ENCODE measurements at places on chromosomes 4 and X.

DNA sequence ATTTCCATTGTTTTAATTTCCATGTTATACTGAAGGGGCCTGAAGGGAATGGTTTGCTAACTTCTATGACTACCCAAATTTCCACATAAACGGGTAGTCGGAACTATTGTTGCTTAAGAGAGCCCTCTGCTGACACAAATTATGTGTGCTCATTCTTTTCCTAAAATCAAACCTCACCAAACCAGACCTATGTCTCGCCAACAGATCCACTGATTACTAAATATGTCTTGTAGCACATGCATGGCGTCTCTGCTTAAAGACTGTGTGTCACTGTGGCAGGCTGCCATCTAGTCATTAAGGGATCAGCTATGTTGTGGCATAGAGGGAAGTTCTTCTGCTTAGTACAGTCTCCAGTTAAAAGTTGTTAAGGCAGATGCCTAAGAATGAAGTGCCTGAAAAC is 25.1 kb downstream of the PIR start:
- DNase-seq = no peak

DNA sequence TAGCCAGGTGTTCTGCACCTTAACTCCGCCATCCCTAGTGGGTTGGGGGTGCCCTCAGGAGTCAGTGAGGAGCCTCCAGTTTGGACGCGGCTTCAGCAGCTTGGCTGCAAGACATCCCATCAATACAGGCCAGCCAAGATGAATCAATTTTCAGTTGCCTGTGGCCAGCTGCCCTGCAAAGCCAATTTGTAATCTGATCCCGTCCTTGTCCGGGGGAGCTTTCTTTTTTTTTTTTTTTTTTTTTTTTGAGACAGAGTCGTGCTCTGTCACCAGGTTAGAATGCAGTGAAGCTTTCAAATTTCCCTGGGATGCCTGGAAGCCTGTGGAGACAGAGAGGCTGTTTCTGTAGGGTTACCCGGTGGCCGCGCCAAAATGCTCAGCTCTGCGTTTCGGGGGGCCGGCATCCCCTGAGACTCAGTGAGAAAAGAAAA is 192.5 kb downstream of the ASMT start:
- no peak for DNase-seq

- DNase-seq = no peak
Observed at GRCh38 chr4:183797445-183798300, 107.4 kb upstream of the STOX2 start.

DNA sequence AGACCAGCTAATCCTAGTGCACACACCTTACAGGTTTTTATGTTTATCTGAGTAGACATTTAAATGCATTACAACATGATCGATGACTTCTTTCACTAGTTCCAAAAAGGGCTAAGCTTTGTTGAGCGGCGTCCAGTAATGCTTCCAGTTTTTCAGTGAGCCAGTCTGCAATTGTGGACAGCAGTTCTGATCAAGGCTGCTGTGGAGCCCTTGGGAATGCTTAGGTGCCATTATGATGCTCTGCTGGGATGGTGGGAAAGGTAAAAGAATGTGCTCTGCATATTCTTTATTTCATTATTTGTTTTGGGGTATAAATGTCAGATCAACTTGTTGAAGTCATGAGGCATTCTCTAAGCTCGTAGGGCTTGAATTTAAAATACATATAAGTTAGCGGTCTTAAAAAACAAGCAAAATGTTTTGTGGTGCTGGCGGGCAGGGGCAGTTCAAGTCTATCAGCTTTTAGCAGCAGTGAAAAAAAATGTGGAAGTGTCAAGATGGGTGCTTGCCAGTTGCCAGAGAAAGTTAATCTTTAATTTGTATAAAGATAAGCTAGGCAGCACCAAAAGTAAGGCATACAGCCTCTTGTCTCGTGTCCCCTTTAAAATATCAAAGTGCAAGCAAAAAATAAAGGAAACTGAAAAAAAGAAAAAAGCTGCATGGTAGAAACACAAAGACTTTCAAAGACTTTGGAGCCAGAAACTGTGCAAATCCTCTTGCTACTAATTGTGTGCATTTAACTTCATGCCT is 5.8 kb downstream of the MID1IP1 start:
- no peak for DNase-seq

GRCh38 chr4:146333895-146334262 is 119.5 kb downstream of the REELD1 start:
- no peak for DNase-seq

GRCh38 chr4:69649207-69649606 is 3.8 kb downstream of the UGT2A1 start:
- DNase-seq = no peak

DNA sequence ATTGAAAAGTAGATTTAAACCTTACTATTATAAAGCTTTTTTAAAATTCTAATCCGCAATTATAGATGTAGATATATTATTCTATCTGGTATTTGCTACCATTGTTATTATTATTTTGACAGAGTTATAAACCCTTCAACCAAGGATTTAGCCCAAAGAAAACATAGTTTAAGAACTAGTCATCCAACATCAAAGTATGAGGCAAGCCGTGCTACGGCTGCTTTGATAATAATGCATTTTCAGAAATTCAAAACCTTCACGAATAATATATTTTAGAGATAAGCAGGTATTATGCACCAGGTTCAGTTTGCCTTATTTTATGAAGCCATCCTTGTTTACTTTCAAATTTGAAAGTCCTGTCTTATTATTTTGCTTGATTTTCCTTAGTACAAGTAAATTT is 1501.7 kb downstream of the RAPGEF2 start:
- DNase-seq = no peak

DNA sequence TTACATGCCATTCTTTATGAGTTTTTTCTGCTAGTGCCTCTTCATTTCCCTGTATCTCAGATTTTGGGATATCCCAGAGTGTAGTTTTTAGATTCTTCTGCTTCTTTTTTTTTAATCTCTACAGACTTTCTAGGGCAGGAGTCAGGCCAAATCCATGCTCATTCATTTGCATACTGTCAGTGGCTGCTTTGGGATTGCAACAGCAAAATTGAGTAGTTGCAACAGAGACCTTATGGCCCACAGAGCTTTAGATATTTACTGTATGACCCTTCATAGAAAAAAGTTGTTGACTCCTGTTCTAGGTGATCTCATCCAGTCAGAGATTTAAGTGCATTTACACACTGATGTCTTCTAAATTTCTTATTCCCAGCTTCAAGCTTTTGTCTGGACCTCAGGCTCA is 35.3 kb downstream of the ARFIP1 start:
- DNase-seq = no peak

GRCh38 chrX:9312922-9313867 is 151.7 kb upstream of the TBL1X start:
- no peak for DNase-seq

GRCh38 chr4:182832352-182833120 is 84.7 kb downstream of the DCTD start:
- no peak for DNase-seq

DNA sequence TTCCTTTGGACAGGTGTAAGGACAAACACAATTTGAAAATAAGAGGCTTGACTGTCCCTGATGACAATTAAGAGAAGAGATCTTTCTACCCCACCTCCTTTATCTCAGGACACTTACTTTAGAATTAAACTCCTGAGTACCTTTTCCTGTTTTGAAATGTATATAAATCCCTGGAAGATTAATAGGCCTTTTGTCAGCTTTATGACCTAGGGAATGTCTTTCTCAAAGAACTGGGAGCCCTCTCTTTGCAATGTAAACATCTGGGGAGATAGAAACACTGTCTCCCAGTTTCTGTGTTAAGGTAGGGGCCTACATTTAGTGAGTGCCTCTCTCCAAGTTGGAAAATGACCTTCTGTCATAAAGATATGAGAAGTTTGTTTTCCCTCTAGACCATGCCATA is 31.7 kb downstream of the AGA start:
- DNase-seq = no peak

DNA sequence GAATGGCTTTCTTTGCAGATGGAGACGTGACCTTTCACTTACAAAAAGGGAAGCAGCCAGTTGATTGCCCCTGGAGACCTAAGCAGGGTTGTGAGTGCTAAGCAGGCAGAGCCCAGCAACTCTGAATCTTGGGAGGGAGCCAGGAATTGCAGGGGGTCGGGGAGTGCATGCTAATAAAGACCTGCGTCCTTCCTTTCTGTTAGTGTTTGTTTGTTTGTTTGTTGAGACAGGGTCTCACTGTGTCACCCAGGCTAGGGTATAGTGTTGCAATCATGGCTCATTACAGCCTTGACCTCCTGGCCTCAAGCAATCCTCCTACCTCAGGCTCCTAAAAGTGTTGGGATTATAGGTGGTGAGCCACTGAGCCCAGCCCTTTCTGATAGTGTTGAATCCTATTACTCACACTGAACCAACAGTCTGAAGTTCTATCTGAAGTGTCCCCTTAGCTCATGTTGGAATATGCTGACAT is 137.4 kb downstream of the CEP135 start:
- no peak for DNase-seq

DNA sequence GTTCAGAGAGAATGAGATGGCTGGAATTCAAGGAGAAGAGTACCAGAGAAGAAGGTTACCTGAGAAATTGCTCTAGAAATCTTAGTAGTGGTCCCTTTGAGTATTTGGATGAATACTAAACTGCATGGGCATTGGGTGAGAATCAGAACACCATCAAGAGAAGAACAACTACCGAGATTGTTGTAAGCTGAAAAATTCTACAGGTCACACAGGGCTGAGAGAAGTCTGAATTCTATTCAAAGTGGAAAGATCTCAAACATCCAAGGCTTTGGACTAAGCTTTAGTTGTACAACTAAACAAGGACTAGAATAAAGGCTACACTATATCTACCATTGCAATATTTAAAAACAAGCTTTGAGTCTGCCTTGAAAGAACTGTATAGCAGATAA is 40.8 kb downstream of the LRBA start:
- no peak for DNase-seq

DNA sequence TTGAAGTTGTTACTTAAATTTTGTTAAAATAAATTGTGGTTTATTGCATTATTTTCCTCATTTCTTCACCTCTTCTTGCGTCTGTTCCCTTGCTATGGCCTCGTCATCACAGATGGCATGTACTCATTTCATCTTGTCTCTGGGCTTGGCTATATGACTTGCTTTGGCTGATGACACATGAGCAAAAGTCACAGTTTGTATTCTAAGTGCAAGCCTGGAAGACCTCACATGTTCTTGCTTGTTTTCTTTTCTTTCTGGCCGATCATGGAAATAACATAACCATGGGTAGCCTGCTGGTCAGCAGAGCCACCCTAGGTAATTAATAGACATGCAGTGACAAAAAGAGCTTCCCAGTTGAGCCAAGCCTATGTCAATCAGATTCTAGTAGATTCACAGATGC is 527.9 kb downstream of the SPRY1 start:
- DNase-seq = no peak

DNA sequence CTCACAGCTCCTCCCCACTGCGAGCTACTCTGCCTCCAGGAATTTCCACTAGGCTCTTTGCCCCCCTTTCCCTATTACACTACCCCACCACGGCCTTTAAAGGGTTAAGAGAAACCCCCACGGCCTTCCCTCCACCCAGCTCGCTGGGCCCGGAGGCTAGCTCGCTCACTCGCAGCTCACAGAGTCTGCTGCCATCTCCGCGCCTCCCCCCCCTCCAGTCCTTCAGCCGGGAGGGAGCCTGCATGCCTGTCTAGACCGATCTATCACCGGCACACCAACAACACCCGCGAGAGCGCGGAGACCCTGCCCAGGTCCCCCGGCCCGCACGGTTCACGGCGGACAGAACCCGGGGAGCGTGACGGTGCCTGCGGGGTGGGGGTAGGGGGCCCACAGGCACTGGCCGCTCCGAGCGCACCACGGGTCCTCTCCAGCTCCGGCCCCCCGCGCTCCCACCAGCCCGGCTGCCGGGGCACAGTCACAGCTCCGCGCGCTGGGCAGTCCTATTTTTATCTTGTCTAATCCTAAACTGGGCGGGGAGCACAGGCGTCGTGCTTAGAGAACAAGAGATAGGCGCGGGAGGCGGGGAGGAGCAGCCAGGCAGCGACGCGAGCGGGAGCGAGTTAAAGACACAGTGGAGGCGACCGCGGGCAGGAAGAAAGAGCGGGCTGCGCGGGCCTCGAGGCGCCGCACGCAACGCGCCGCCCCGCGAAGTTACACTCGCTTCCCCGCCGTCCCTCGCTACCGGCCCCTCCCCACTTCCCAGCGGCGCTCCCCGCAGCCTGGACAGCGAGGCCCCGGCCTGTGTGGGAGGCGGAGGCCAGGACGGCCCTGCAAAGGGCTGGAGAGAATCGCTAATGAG is 3.5 kb downstream of the BCOR start:
- DNase-seq = no peak

- DNase-seq = no peak
Observed at GRCh38 chr4:121076416-121076815, 4.1 kb upstream of the NDNF start.

GRCh38 chr4:66048861-66049260 is 378.6 kb upstream of the EPHA5 start:
- DNase-seq = no peak
